Fibroblast of gingiva (primary cell): ENCODE measurements at places on chromosomes 4 and X.

GRCh38 chr4:86386817-86387415 lies 27.1 kb upstream of the MAPK10 start:
- no peak for DNase-seq

DNA sequence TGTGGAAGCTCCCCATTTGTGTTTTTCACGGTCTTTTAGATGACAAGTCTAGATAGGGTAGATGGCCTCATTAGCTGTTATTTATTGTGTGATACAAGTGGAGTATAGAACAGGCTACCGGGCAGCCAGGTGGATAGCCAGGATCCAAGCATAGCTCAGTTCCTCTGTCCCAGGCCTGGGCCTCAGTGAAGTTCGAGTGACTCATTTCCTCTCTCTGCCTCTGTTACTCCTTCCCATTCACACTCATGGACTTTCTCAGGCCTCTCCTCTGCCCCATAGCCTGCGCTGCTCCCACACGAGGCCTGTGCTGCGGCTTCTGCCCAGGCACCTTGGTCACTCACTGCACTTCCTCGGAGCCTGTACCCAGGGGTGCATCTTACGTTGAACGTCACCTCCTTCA lies 54.5 kb downstream of the TENM3 start:
- DNase-seq, result no peak

GRCh38 chrX:104105330-104106262 lies 6.7 kb upstream of the ZCCHC18 start:
- DNase-seq, result no peak

- no peak for DNase-seq
Observed at GRCh38 chrX:66756717-66757116, 117.8 kb upstream of the EDA2R start.

DNA sequence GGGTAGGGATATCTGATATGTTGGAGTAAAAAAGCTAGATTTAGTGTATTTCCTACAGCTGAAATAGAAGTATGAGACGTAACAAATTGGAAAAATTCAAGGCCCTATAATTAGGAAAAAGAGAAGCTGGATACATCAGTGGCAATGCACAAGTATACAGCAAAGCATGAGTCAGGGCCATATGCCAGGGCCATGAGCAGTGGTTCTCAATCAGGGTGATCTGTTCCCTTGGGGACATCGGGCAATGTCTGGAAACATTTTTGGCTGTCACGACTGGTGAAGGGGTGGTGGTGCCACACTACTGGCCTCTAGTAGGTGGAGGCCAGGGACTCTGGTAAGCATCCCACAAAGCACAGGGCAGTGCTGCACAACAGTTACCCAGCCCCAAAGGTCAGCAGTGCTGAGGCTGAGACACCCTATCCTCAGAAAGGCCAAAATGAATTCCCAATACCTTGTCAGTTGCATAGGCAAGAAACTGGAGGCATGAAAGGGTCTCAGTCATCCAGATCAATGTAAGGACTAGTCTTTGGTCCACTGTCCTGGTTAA lies 36.8 kb upstream of the NAP1L5 start:
- DNase-seq, result no peak

DNA sequence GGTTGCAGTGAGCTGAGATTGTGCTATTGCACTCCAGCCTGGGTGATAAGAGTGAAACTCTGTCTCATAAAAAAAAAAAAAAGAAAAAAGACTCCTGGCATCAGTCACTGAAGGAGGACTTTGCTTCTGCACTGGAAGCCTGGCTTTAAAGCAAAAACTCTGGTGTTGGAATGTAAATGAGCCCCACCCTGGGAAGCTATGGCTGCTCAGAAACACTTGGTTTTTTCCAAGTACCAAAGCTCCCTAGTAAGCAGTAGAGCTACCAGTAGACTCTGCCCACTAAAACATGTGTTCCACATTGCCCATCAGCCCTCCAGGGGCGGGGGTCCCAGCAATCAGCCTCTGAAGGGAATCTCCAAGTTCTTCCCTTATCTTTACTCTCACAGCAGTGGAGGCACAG lies 154.4 kb downstream of the SHROOM3 start:
- DNase-seq, result peak; percentile 57

GRCh38 chrX:23365541-23365940 lies 30.9 kb downstream of the PTCHD1 start:
- DNase-seq, result no peak

DNA sequence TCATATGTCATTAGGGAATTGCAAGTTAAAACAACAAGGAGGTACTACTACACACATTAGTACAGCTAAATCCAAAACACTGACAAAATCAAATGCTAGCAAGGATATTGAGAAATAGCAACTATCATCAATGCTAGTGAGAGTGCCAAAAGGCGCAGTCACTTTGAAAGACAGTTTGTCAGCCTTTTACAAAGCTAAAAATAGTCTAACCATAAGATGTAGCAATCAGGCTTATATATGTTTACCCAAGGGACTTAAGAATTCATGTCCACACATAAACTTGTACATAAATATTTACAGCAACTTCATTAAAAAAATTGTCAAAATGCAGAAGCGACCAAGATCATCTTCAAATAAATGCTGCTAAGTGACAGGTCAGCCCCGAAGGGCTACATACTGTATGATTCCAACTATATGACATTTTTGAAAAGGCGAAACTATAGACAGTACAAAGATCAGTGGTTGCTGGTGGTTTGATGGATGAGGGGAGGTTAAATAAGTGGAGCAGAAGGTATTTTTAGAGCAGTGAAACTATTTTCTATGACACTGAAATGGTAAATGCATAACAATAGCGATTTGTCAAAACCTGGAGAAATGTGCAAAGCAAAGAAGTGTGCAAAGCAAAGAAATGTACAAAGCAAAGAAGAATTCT lies 704.8 kb downstream of the ARAP2 start:
- DNase-seq, result no peak

- DNase-seq, result no peak
Observed at GRCh38 chr4:38665551-38666411, 1.8 kb downstream of the KLF3 start.

- DNase-seq, result no peak
Observed at GRCh38 chr4:180521181-180521580, 1722.0 kb upstream of the TENM3 start.

- DNase-seq, result peak; percentile 72
Observed at GRCh38 chrX:139106069-139106468, 394.6 kb upstream of the FGF13 start.

GRCh38 chr4:15805583-15806517 lies 27.7 kb downstream of the CD38 start:
- peak; percentile 32 for DNase-seq

GRCh38 chr4:40350627-40351227 lies 15.6 kb downstream of the CHRNA9 start:
- DNase-seq, result no peak

DNA sequence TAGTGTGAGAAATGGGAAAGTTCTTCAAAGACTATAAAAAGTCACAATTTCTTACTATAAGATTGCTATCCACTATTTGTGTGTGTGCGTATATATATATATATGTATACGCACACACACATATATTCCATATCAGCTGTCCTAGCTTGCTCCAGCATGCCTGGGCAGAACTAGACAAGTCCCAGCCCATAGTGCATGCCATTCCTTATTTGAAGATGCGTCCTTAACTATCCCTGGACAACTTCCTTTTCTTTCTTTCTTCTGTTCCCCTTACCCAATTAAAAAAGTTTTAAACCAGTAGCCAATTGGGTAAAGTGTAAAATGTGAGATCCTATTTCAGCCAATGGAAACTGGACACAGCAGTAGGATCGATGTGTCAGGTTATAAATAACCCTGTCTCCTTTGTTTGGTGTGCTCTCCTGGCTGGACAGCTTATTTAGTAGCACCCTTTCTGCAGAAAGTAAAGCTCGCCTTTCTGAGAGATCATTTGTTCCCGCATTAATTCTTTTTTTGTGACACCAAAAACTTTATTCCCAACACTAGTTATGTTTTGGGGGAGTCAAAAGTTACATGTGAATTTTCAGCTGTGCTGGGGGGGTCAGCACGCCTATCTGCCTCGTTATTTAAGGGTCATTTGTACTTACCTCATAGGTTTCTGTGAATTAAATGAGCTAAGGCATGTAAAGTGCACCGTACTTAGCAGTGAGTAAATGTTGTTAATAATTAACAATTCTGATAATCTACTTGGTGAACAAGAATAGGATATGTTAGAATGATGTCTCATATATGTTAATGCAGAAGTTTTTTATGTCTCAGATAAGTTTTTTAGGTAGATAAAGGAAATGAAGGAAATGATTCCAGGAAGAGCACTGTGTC lies 40.9 kb downstream of the KDM6A start:
- DNase-seq, result no peak

GRCh38 chr4:8391972-8392371 lies 48.6 kb downstream of the ACOX3 start:
- peak; percentile 90 for DNase-seq

GRCh38 chrX:70172221-70172620 lies 5.1 kb upstream of the DGAT2L6 start:
- no peak for DNase-seq

DNA sequence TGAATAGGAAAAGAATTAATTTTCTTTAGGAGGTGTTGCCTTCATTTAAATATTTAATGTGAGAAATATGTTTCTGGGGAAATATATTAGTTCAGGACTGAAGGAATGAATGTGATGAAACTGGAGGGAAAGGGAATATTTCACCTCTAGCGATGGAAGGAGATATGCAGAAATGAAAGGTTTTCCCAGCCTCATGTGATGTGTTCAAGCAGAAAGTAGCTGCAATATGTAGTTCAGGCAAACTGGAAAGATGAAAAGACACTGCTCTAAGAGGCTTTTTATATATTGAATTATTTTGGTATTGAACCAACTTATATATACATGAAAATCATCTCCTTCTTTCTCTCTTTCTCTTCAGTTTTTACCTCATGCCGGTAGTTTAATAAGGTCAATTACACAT lies 3.4 kb downstream of the GRID2 start:
- no peak for DNase-seq

- no peak for DNase-seq
Observed at GRCh38 chrX:32483534-32484136, 727.7 kb downstream of the DMD start.

- no peak for DNase-seq
Observed at GRCh38 chr4:1208266-1208961, 36.0 kb upstream of the SPON2 start.

DNA sequence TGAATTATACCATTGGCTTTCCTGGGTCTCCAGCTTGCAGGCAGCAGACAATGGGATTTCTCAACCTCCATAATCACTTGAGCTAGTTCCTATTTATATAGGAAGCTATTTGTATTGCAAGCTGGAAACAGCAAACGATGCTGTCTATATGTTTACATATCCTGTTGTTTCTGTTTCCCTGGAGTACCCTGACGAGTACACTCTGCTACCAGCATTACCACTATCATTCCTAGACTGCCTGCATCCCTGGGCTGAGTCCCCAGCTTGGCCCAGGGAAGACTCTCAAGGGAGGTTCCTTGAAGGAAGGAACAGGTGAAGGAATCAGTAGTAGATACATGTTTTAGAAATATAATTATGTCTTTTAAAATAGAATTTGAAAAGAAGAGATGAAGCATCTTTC lies 81.4 kb downstream of the EVC2 start:
- DNase-seq, result no peak

DNA sequence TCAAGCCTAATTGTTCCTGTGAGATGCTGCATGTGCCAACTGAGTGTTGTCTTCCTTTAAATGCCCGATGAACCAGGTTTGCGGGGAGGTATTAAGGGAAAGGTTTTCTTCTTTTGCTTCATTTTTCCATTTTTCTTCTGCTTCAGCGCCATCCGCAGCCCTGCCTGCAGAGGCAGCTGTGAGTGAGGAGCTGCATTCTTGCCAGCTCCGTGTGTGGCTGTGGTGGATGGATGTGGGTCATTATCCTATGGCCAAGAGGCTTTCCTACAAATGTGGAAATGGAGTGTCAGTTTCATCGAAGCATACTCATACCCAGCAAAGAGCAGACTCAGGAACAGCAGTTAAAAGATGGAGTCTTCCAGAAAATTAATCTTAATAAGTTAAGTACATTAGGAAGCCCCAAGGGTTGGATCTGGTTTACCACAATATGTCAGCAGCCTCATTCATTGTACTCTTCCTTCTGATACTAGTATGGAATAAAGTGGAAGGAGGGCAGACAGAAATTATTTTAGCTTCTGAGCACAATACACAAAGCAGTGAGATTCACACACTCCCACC lies 37.6 kb downstream of the TNIP3 start:
- no peak for DNase-seq

DNA sequence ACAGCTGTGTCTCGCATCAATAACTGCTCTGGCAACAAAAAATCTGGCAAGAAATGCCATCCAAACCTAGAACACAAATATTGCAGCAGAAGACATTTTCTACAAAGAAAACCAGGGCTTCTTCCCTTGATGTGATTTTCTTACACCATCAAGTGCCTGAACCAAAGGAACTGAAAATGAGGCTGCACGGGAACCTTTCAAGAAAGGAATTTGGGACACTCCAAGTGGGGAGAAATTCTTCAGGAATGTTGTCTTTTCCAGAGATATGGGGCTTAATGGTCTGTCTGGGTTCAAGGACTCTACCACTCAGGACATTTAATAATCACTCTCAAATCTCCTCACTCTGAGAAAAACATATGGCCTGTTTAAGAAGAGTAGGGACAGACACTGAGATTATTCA lies 57.6 kb downstream of the PRDM5 start:
- no peak for DNase-seq

GRCh38 chr4:187479511-187479910 lies 516.1 kb upstream of the ZFP42 start:
- no peak for DNase-seq

DNA sequence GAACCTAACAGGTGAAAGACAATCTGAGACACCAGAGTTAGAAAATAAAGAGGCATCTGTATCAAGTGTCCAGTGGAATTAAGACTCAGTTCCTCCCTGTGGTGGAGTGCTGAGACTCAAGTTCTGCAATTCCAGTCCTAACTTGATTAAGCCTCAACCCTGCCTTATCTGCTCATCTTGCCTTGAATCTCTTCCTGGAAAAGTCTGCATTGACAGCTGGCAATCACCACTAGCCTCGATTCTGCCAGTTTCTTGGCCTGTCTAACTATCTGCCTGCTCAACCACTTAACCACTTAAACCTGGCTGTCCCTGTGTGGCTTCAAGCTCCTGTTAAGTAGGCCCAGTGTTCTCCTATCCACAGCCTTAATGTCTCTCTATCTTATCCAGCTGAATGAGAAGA lies 22.4 kb upstream of the NEIL3 start:
- no peak for DNase-seq

DNA sequence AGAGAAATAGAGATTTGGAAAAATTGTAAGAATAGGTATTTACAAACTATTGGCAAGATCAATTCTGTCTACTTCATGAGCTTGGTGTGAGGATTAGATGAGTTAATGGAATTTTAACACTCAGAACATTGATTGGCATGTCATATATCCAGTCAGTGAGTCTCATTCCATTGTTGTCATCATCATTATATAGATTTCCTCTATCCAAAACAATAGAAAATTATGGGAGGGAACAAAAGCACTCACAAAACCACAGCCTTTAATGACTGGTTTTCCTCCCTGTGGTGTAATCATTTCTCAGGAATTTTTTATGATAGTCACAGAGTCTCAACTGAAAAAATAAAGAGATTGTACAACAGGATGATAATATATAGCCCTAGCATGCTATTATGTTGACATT lies 21.1 kb downstream of the KLHL5 start:
- no peak for DNase-seq

GRCh38 chrX:147877726-147878125 lies 34.0 kb upstream of the FMR1 start:
- DNase-seq, result no peak
